ENCODE measurements at places on chromosomes 4 and X.

DNA sequence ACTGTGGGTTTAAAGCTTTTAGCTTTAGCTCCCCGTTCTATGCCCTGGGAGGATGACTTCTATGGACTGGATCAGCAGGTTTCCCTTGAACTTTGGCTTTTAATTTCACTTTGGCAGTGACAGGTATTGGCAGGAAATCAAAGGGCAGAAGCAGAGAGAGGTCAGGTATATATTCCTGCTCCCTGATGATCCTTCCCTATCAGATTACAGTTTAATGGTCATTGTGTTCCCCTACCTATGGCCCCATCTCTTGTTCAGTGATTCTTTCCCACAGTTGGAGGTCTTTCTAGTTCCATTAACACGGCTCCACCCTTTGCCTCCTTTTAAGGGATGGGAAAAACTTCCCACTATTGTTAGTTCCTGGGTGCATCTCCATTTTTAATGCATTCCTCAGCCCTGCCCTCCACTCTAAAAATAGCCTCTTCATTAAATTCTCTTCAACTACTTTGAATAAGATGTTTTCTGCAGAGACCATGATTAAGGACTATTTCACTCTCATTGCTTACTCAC, 107.8 kb upstream of the TMEM47 start:
- no peak for DNase-seq

- DNase-seq: no peak
These were observed 177.4 kb upstream of the HS3ST1 start for GRCh38 chr4:11606078-11606477.

DNA sequence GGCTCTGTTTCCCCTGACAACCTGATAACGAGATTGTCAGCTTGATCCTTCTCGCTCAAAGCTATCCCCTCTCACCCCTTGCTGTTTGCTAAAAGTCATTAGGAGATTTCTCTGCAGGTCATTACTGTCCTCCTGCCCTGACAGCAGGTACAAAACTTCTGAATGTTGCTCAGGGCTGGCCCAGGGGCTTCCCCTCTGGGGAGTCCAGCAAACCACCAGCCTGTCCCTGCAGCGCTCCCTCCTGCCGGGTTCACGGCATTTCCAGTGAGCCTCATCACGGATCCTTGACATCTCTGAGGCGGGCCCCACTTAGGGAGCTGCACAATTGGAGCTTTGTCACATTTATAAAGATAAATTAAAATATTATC, 5.2 kb upstream of the SORCS2 start:
- no peak for DNase-seq

GRCh38 chr4:159175989-159176375, 73.1 kb downstream of the RAPGEF2 start:
- DNase-seq: no peak

DNA sequence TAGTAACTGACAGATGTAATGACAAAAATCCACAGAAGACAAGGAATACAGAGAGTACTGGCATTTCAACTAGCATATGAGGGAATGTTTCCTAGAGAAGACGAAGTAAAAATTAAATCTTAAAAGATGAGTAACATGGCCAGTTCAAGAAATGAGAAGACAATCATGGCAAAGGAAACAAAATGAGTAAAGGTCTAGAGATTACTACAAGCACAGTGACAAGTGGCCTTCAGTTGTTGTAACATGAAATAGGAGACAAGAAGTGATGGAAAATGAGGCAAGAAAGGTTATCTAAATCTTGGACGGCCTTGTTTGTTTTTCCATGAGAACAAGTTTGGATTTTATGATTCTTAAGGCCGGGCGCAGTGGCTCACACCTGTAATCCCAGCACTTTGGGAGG, 81.0 kb downstream of the PPA2 start:
- no peak for DNase-seq

GRCh38 chr4:31518796-31519250, 798.7 kb downstream of the PCDH7 start:
- no peak for DNase-seq

DNA sequence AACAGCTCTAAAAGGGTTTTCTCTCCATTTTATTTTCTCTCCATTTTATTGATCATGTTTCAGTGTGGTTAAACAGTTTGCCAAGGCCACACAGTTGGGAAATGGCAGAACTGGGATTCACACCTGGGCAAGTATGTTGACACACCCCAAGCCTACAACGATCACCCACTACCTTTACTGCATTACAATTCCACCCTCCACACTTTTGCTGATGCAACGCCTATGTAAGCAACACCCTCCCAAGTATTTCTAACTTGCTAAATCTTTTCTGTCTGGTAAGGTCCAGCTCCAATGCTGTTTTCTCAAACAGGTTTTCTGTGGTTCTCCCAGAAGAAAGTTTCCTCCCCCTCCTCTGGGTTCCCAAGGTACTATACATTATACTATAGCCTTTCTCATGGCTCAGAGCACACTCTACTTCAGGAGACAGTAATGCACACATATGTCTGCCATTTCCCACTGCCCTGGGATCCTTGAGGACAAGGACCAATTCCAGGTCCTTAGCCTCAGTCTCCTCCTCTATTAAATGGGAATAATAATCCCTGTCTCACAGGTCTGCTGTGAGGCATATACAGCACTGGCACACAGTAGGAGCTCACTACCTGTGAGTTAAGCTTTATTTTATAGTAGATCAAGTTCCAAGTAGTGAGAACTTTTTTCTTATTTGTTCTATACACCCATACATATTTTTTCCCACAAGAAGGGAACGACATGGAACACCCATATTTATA, 27.9 kb downstream of the IQSEC2 start:
- no peak for DNase-seq

DNA sequence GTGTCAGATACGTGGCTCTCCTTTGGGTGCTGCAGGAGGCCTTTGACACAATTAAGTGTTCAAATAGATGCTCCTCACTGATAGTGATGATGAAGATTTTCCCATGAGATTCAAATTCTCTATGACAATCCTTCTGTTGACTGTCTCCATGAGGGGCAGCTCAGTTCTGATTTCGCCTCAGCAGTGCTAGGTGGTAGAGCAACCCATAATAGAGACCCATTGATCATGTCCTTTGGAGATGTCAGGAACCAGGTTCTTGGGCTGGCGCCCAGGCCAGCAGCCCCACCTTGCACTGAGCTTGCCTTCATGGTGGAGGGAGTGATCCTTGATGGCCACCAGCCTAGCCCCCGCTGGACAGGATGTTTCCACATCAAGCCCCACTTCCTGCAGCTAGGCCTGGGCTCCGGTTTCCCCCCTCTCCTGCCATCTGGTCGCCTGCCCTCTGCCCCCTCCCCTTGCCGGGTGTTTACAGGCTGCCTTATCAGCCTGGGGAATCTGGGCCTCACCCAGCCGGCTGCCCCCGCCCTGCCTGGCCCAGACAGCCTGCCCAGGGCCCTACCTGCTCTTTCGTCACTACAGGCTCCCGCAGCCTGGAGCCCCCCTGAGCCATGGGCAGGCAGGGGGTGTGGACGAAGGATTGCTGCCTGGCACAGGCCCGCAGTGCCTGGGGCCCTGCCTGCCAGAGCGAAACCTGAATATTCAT, 12.6 kb downstream of the ELF4 start:
- no peak for DNase-seq

GRCh38 chrX:48700951-48701653, 4.6 kb downstream of the SUV39H1 start:
- no peak for DNase-seq

Data from stimulated activated CD4-positive, alpha-beta T cell treated with anti-CD3 and anti-CD28 coated beads, TNF-alpha, amount 100 ng/mL, for 48 hours (primary cell).